ENCODE measurements at places on chromosomes 6 and 20.
A peak's percentile ranks its signal among the peaks of the same experiment; 100 is the strongest.

DNA sequence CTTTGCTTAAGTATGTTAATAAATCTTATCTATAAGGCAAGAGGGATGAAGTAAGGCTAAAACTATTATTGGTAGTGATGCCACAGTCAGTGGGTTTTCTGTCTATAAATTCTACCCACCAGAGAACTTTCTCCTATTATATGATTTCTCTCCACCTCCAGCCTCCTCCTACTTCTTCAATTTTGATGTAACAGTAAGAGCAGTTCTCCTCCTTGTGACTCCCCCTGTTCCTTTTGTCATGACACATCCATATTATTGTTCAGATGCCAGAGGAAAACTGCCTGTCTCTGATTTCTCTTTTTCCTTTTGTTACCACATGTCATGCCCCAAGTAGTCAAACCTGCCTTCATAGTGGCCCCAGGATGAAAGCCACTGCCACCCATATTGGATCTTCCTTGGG lies 9.1 kb upstream of the RCAN2 start:
- no peak for DNase-seq

GRCh38 chr6:144219056-144219685 lies 66.0 kb upstream of the UTRN start:
- DNase-seq: peak; percentile 36

DNA sequence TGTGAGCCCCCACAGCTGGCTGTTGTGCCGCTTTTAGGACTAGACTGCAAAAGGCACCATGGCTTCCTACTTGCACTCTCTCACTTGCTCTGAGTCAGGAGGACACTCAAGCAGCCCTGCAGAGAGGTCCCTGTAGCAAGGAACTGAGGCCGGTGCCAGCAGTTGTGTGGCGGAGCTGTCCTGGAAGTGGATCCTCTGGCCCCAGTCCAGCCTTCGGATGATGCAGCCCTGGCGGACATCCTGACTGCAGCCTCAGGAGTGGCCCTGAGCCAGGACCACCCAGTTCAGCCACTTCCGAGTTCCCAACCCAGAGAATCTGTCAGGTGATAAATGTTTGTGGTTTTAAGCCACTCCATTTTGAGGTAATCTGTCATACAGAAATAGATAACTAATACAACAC lies 17.5 kb downstream of the CTCFL start:
- peak; percentile 87 for DNase-seq

DNA sequence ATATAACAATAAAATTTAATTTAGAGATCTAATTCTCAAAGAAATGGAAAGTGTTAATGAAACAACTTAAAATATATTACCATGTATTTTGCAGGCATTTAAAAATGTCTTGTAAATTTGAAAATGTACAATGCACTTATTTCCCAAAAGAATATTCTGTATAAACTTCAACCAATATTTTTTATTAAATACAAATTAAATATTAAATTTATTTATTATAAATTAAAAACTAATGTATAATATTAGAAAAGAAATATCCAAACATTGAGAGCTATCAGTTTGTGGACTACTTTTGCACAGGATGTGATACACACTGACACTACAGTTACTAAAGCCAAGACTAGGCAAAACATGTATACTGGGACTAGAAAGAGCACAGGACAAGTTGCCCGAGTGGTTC lies 707.0 kb upstream of the NRSN1 start:
- DNase-seq: no peak

GRCh38 chr6:37259191-37259590 lies 1.2 kb upstream of the TMEM217 start:
- no peak for DNase-seq

GRCh38 chr6:108228416-108228815 lies 32.4 kb downstream of the SNX3 start:
- no peak for DNase-seq

DNA sequence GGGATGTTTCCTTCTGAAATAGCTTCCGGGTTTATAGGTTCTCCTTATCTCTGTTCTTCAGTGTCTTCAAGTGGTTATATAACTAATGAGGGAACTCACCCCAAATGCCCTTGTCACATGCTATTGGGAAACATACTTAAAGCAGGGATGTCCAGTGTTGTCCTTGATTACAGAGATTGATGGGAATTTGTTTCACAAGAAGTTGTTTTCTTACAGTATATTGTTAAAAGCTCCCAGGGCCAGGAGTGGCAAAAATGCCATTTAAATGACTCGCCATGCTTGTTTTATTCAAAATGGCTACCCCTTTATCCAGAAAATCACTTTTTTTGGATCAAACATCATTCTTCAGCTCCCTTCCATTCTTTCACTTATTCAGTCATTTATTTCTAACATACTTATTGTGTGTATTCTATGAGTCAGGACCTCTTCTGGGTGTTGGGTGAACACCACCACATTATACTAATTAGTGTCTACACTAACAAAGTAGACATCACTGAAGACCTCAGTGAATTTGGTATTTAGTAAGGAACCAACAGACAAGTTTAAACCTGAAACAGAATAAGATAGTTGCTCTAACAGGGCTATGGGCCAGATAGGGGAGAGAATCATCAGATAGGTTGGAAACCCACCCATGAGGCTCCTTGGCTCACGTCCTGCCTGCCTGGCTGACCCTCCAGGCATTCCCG lies 791.1 kb downstream of the MAFB start:
- no peak for DNase-seq

DNA sequence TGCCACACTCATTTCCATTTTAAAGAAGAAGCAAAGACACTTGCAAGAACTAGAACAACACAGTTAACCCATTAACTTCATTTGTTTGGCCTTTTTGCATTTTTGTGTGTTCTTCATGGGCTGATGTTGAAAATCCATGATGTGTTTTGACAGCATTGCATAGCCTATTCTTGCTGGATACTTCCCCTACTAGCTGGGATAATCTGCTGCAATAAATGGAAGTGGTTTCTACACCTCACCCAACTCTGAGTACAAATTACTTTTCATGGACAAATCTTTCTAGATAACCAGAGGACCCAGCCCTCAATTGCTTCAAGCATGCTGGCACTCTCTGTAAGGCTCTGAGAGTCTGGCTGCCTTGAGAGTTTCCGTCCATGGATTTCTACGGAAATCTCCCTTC lies 26.5 kb downstream of the CST9L start:
- no peak for DNase-seq

- no peak for DNase-seq
Observed at GRCh38 chr6:34249469-34250261, 859 bp upstream of the SMIM29 start.

DNA sequence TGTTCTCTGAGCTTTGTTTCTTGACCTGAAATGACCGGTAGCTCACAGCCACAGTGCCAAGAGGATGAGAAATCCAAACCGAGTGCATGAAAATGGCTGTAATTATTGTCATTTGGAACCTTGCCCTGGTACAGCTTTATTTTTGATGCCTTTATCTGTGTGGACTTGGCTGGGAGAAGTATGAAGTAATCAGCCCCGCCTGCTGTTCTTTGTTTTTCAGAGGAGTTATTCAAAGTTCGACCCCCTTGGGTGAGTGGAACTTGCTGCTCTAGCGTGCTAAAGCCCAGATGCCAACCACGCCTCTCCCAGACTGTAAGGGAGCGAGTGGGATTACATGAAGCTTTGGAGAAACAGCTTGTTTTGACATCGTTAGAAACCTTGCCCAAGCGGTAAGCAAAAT lies 48.3 kb downstream of the ECT2L start:
- DNase-seq: no peak

GRCh38 chr6:144834426-144835038 lies 549.4 kb downstream of the UTRN start:
- DNase-seq: no peak

DNA sequence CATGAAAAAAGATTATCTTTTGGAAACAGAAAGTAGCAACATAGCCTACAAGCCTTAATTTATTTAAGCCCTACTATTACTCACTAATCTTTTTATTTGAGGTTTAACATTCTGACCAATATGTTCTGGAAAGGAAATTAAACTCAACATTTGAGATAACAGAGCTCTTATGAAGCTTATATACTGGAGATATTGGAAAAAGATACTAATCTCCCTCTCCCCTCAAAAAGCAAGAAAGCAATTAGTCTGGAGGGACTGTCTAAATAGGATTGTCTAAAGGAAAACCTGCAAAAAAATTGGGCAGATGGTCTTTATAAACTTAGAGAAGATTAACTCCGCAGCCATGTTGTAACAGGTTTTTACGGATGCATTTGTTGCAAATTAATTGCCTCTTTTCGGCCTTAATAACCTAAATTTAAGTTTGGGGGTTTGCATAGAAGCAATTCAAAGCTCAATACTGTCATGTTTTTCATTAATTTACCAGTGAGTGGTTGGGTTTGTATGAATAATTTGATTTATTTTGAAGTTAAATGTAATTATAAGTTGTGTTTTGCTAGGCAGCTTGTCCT lies 79.1 kb downstream of the SHLD1 start:
- no peak for DNase-seq

DNA sequence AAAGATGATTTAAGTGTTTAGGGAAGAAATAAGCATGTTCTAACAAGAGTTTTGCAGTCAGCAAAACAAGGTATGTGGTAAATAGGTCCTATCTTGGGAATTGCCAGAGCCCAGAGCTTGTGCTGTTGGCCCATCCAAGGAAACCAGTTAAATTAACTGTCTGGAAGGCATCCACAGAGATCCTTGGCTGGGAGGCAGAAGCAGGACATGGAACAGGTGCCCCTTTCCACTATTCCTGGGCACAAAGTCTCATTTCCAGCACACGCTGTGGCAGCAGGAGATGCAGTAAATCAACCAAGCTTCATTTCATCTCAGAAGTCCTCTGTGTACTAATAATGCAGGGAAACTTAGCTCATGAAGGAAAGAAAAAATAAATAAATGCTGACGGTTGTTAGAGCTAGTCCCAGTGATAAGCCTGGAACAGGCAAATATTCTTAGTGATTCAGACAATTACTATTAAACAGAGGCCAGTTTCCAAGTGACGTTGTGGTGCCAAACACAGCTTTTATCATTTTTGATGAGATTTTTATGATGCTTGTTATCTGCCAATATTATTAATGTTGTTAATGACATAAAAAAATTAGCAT lies 39.8 kb upstream of the SNAP25 start:
- no peak for DNase-seq

DNA sequence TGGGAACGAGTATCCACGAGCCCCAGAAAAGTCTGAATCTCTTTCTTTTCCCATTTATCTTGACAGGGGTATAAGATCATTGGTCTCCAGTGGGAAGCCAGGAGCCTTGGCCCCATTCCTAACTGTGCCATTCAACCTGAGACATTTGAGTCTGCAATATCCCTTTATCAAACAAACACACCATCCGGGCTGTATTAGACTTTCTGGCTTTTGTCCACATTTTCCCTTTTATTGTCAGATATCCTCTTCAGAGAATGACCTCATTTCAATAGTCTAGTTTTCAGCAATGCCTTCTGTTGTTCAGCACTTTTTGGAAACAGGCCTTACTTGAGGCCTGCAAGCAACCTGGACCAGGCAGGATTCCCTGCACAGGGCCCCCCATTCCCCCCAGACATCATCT lies 15.7 kb downstream of the BPIFA1 start:
- no peak for DNase-seq

DNA sequence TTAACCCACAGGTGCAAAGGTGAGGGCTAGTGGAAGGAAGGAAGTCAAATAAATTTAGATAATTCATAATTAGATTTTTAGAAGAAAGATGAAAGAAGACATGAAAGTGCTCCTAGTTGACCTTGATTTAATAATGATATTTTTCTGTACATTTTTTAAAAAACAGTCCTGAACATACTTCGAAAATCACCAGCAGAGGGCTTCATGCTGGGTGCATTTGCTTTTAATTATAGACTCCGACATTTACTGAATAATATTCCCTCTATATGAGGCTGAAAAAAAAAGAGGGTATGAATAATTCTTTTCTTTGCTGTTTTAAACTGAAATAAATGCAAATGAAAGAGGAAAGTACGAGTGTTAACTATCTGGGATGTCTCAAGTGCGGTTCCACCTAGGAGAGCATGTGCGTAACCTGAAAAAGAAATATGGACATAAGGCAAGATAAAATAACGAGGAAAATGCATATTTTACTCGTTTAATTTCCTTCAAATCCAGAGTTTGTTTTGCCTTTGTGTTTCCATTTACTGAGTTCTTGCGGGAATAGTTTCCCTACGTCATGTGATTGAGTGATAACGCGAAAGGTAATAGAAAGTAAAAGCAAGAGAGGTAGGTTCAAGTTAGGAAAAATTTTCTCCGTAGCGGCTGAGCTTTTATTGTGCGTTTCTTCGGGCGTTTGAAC lies 3.1 kb upstream of the TFAP2B start:
- no peak for DNase-seq

GRCh38 chr6:137191670-137192069 lies 18.2 kb upstream of the IL22RA2 start:
- no peak for DNase-seq

- no peak for DNase-seq
Observed at GRCh38 chr6:30726506-30727413, 6.6 kb downstream of the TUBB start.

GRCh38 chr20:25281541-25281991 lies 33.7 kb downstream of the PYGB start:
- DNase-seq: no peak

GRCh38 chr20:9686866-9687265 lies 152.0 kb downstream of the PAK5 start:
- DNase-seq: no peak

GRCh38 chr20:41424011-41424410 lies 57.4 kb upstream of the EMILIN3 start:
- DNase-seq: no peak

GRCh38 chr20:41176711-41177552 lies 39.6 kb downstream of the PLCG1 start:
- no peak for DNase-seq

DNA sequence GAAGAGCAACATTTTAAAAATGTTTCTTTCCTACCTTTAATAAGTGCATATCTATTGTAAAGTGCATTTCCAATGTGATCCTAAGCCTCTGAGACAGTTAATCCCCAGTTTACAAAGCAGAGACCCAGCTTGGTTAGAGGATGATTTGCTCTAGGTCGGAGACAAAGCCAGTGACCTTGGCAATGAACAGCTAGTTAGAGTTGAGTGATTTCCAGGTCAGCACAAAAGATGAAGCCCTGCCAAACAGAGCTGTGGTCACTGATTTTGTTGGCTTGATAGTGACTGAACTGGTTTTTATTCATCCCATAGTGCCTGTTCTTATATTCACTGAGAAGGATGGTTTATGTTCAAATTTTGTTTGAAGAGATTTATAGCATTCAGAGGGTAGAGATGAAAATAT lies 56.6 kb upstream of the CD83 start:
- DNase-seq: no peak

DNA sequence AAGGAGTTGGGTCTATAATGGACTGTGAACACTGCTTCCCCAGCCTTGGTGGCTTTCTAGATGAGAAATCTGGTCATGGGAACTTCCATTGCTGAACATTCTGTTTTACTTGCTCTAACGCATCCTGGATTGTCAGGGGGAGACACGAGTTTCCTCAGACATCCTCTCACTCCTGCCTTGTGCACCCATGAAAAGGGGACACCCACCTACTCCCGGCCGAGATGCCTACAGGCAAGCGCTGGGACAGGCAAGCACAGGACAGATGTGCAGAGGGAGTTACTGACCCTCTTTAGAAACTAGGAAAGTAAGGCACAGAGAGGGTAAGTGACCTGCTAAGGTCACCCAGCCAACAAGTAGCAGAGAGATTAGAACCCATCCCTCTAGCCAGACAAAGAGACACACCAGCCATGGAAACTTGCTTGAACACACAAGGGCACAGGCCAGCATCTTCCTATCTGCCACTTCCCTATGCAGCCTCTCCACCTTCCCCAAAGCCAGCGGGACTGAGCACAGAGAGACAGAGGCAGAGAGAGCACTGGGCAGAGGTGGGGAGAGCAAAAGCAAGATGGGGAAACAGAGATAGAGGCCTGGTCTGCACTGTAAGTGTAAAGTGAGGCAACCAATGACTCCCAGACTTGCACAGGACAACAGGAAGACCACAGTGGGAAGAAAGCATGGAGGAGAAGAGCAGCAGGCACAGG lies 845 bp upstream of the SFTA2 start:
- DNase-seq: no peak

All from urothelium cell line (cell line).